Left ventricle myocardium superior (tissue), 1 donor: ENCODE measurements at places on chromosomes 2 and 18.
A peak's percentile ranks its signal among the peaks of the same experiment; 100 is the strongest.

GRCh38 chr2:20595439-20596192 lies 55.3 kb downstream of the HS1BP3 start:
- DNase-seq, result no peak

DNA sequence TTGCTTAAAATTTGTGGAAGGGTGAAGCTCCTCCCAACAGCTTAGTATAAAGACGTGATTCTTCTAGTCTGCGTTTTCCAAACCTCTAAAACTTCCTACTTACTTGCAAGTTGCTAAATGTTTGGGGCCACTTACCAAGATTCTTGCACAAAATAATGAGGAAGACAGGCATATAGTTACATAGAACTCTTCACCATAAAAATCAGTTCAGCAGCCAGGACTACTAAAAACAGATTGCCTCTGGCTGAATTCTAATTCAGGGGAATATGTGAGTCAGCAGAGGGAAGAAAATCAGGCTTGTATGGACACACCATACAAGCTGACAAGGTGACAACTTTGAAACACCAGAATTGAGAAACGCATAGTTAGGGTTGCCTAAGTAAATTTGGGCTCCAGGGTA lies 2.8 kb upstream of the PEX13 start:
- DNase-seq, result no peak

GRCh38 chr2:109317471-109318095 lies 188.6 kb downstream of the SH3RF3 start:
- DNase-seq, result no peak

GRCh38 chr2:159616286-159616701 lies at the start of gene BAZ2B:
TSS of gene BAZ2B (minus strand) at chr2:159616548. CDS start at chr2:159478719, 137,829 bp downstream.
- no peak for DNase-seq

- DNase-seq, result no peak
These were observed 58.3 kb downstream of the WDR7 start for GRCh38 chr18:56709463-56709862.

GRCh38 chr18:14905979-14906378 lies 158.0 kb downstream of the ANKRD30B start:
- no peak for DNase-seq

DNA sequence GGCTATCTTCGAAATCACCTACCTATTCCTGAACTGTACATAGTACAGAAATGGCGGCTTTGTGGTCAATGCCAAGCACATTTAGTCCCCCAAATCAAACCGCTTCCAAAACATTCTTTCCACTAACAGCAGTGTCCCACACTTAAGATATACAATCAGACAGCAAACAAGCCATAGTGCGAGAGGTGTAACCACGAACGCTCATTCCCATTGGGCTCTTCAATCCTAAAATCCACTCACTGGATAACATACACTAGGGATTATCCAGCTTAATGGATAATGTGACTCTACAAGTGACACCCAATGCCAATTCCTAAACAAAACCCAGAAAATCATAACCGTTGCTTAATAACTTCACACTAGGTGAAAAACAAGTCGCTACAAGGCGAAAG lies 2.0 kb downstream of the XPO1 start:
- DNase-seq, result no peak

DNA sequence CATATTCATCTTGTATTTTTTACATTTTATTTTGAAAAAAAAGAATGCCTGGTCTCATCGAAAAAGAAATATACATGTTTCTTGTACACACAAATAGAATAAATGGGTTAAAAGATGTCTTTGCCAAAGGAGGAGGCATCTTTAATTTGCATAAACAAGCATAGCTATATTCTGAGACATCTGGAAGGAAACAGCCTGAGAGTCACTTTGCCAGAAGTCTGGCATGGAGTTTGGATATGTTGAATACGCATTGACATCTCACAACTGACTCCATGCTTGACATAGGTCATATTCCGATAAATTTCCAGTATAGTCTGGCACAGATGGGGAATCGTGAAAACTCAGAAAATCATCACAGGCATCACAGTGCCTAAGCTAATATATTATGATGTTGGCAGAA lies 1317.5 kb upstream of the CELF4 start:
- DNase-seq, result no peak

DNA sequence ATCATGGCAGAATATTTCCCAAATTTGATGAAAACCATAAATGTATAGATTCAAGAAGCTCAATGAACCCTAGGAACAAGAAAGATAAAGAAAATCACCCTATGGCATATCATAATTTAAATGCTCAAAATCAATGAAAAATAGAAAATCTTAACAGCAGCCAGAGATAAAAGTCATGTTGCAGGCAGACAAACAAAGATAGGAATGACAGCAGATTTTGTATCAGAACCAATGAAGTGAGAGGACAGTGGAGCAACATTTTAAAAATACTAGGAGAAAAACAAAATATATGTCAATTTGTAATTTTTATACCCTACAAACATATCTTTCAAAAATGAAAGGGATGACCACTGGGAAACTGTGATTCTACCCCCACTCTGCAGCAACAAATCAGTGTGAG lies 203.3 kb downstream of the PIEZO2 start:
- DNase-seq, result no peak

DNA sequence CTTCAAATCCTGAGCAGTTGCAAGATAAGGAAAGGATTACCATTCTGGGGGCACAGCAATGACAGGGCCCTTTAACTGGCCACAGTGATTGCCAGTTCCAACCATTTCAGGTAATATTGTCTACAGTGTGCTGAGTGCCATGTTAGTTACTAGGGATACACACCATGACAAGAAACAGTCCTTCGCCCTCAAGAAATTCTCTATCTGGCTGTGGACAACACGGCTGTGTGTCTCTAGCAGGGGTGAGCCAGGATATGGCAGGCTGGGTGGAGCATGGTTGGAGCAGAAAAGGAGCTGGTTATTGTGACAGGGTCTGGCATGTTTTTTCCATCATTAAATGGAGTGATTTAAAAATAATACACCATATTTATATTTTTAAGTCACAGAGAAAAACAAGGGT lies 31.0 kb downstream of the TSPYL6 start:
- no peak for DNase-seq

DNA sequence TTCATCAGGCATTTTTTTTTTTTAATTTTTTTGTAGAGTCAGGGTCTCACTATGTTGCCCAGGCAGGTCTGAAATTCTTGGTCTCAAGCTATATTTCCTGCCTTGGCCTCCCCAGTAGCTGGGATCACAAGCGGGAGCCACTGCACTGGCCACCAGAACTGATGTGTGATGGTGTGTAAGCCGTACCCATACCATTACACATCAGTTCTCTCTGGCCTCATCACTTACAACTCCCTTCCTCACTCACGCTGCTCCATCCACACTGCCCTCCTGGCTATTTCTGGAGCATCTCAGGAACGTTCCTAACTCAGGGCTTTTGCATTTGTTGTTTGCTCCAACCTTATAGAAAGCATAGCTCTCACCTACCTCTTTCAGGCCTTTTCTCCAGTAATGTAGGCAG lies 834.5 kb upstream of the ID2 start:
- DNase-seq, result no peak

DNA sequence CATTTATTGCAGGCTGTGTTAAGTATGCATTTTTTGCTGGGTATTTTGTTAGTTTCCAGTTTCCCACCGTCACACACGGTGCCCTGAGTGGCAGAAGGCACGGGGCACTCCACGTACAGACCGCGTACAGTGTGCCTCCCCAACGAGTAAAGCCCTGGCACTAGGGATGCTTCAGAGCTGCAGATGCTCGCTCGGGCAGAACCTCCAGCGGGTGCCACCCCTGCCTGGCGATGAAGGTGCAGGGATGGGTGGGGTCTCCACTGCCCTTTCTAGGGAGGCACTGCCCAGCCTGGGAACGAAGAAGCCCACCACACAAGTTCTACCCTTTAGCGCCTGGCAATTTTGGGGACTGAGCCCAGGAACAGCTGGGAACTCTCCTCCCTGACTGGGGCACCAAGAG lies 4.1 kb downstream of the GREB1 start:
- DNase-seq, result no peak

- DNase-seq, result no peak
These were observed 179.4 kb upstream of the FN1 start for GRCh38 chr2:215615067-215615802.

GRCh38 chr2:176136374-176137251 lies 7.1 kb downstream of the HOXD8 start:
- no peak for DNase-seq

- DNase-seq, result peak; percentile 70
These were observed 45.6 kb downstream of the SESTD1 start for GRCh38 chr2:179218848-179219594.

- no peak for DNase-seq
These were observed 82.5 kb downstream of the EDAR start for GRCh38 chr2:108906403-108907077.

DNA sequence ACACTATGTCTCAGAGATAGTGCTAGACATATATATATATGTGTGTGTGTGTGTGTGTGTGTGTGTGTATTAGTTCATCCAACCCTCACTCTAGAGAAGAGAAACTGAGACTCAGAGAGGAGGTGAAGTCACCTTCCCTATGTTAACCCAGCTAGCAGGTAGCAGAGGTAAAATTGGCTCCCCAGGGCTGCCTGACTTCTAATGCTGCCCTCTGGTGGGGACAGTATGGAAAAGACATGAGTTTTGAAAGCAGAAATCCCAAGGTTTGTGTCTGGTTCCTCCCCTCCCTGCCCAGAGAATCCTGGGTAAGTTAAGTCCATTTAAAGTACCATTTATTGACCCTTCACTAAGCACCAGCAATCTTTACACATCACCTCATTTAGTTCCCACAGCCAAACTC lies 137.7 kb downstream of the THNSL2 start:
- no peak for DNase-seq

GRCh38 chr2:241228860-241229516 lies 40.5 kb downstream of the ANO7 start:
- DNase-seq, result peak; percentile 52

DNA sequence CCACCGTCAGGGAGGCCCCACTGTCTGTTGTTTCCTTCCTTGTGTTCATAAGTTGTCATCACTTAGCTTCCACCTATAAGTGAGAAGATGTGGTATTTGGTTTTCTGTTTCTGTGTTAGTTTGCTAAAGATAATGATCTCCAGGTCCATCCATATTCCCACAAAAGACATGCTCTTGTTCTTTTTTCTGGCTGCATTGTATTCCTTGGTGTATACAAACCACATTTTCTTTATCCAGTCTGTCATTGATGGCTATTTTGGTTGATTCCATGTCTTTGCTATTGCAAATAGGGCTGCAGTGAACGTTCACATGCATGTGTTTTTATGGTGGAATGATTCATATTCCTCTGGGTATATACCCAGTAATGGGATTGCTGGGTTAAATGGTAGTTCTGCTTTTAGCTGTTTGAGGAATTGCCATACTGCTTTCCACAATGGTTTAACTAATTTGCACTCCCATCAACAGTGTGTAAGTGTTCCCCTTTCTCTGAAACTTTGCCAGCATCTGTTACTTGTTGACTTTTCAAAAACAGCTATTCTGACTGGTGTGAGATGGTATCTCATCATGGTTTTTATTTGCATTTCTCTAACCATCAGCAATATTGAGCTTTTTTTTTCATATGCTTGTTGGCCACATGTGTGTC lies 156.6 kb upstream of the NOSTRIN start:
- DNase-seq, result no peak

DNA sequence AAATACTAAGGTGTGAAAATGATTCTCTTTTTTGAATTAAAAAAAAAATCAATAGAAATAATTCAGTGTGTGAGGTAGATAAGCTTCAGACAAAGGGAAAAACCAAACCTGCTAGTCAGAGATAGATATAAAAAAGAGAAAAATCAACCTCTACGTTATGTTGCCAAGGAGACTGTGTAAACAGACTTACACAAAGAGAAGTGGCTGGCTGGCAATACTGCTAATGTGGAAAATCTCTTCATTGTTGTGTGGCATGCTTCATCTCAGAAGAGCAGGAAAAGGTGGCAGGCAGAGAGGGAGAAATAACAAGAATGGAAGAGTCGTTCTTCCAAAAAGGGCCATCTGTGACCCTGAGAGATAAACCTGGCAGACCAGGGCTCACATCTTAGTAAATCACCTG lies 200.8 kb downstream of the SLC8A1 start:
- DNase-seq, result no peak

GRCh38 chr2:20212459-20212870 lies 12.5 kb downstream of the SDC1 start:
- DNase-seq, result no peak

DNA sequence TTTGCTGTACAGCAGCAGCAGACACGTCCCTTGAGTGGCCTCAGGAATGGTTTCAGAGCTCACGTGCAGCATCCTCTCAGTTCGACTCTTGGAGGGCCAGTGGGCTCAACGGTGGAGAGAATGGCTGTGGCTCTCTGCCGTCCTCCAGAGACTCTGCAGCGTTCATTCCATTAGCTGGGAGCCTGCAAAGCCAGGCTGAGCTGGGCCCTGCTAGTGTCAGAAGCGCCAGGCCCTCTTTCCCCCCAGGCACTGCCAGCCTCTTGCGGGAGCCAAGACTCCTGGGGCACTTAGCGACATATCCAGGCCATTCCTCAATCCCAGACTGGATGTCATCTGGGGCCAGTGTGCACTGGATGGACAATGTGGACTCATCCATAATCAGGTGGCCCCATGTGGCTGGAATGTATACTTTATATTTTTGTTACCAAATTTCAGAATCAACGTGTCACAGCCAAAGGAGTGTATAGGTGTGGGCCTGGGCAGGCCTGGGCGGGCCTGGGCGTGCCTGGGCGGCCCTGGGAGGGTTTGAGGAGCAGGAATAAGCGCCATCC lies 125.1 kb upstream of the EPAS1 start:
- DNase-seq, result no peak

DNA sequence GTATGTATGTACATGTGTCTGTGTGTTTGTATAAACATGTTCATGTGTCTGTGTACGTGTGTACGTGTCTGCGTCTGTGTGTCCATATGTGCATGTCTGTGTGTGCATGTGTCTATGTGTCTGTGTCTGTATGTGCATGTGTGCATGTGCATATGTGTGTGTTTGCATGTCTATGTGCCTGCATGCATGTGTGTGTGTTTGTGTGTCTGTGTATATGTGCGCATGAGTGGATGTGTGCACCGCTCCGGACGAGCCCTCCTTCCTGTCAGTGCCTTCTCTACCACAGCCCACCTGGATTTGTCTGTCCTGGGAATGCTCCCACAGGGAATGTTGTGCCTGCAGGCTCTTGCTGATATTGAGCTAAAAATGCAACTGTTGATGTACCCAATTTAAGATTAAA lies 113.3 kb upstream of the EPC2 start:
- DNase-seq, result no peak

DNA sequence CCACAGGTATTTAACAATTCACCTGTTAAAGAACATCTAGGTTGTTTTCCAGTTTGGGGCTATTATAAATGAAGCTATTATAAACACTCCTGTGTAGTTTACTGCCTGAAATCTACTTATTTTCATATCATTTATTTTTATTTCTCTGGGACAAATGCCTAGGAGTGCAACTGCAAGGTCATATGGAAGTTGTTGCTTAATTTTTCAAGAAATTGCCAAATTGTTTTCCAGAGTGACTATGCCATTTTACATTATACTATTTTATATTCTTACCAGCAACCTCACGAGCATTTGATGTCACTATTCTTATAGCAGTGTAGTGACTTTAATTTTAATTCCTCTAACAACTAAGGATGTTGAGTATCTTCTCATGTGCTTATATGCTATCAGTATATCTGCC lies 298.4 kb downstream of the EXOC6B start:
- no peak for DNase-seq

- no peak for DNase-seq
These were observed 224.8 kb upstream of the ID2 start for GRCh38 chr2:8457092-8457481.
